ENCODE measurements at places on chromosomes 13 and 19.

- peak; percentile 46 for ATAC-seq
Measured at GRCh38 chr13:102401265-102401664, 583 bp downstream of the FGF14 start.

GRCh38 chr13:100644371-100644770, 30.2 kb downstream of the TMTC4 start:
- no peak for ATAC-seq

DNA sequence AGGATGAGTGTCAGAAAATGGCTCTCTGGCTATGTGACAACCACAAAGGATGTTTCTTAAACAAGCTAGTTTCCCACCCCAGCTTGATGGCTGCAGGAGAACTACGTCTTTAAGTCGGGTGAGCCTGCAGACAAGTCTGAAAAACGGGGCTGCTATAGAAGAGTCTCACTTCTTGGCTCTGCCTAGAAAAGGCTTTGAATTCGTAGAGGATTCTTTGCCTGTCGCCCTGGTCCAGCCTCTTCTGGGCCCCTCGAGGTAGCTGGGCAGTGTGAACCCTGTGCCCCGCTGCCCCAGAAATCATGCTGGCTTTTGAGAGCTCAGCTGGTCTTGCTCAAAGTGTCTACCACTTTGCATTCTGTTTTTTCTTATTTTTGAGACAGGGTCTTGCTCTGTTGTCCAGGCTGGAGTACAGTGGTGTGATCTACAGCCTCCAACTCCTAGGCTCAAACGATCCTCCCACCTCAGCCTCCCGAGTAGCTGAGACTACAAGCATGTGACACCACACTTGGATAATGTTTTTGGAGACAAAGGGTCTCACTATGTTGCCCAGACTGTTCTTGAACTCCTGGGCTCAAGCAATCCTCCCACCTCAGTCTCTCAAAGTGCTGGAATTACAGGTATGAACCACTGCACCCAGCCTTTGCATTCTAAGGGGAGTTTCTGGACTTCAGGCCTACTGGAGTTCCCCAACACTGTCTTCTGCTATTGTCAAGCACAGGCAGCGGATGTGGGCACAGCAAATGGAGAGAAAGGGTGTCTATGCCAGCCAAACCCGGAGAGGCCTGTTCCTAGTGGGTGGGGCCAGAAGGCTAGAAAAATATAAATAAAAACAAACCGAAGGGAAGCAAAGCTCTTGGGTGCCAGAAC, 6.5 kb downstream of the CEBPA start:
- ATAC-seq, result no peak

GRCh38 chr13:27171244-27171826, at the start of gene USP12:
Gene USP12 (minus strand): TSS chr13:27171811. CDS start chr13:27171639, 172 bp downstream.
- no peak for ATAC-seq

GRCh38 chr13:22926748-22927400, 253.9 kb upstream of the SGCG start:
- no peak for ATAC-seq

DNA sequence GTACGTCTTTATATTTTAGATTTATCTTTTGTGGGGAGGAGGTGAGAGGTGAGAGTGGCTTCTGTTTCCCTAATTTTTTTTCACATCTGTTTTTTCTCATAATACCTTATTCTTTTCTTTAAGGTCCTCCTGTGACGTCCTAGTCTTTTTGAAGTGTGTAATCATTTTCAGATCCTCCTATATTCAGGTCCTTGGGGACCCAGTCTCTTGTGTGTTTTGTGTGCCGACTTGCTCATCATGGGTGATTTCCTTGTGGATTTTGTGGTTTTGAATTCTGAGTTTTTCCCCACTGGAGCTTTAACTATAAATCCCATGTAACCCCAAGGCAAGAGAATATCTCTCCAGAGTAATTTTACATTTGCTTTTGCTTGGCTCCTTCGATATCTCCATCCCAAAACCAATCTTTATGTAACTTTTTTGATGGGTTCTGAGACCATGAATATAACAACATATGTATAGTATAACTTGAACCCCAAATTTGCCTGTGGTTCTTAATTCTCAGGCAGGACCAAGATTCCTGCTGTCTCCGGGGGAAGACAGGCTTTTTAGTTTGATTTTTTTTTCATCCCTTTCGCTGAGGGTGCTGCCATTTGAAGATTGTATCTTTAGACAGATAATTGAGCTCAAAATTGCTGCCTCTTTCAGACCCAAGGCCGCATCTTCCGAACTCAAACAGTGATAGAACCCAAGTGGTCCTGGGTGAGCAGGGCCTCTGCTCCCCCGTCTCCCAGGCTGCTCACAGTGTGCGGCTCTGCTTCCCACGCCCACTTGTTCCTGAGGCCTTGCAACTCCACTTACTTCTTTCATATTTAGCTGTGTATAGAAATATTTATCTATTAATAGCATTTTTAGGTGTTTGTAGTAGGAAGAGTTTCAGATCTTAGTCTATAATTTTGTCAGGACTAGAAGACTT, 59.1 kb upstream of the GPR183 start:
- ATAC-seq, result no peak

DNA sequence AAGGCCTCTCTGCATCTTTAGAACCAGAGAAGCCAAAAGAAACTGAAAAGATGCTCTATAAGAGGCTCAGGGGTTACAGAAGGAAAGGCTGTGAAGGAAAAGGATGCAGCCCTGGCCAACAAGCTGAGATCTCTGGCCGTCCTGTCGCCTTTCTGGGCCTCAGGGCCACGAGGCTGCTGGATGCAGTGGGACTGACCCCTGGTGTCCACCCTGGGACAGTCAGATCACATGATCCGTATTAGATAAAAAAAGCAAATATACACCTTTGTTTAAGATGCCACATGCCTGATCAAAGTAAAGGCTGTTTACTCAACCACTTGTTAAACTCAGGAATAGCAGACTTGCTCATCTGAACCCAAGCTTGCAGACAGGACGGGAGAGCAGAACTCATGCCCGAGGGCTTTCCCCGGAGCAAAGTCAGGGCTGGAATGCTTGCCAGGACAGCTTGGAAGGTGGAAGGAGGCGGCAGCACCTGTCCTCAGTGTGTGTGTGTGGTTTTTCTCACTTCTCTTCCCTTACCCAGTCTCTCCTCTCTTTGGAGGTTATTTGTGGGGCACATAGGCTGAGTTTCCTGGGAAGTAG, 206.5 kb upstream of the TSHZ3 start:
- no peak for ATAC-seq

- ATAC-seq, result peak; percentile 88
Measured at GRCh38 chr13:77565635-77566034, 30.1 kb downstream of the SCEL start.

All from SK-N-SH treated with all-trans-retinoic acid at 6 μM for 48 hours (cell line).